ENCODE measurements at places on chromosomes 12 and 14.

- no peak for DNase-seq
Observed at GRCh38 chr14:23573384-23574015, 5.1 kb downstream of the JPH4 start.

DNA sequence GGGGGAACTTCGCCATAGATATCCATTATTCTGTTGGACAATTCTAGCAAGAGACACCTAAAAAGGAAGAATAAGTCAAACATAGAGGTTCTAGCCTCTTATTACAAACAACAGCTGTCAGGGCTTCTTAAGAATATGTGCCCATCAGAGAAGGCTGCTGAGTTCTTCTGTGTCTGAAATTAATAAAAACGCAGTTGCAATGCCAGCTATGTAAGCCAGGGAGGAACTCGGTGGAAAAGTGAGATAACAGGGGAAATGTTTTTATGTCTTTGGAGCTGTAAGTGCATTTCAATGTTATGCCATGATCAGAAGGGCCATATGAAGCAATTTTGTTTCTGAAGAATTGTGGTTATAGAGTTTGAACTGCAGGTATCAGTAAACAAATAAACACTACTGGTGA, 95.0 kb downstream of the SYT1 start:
- no peak for DNase-seq

DNA sequence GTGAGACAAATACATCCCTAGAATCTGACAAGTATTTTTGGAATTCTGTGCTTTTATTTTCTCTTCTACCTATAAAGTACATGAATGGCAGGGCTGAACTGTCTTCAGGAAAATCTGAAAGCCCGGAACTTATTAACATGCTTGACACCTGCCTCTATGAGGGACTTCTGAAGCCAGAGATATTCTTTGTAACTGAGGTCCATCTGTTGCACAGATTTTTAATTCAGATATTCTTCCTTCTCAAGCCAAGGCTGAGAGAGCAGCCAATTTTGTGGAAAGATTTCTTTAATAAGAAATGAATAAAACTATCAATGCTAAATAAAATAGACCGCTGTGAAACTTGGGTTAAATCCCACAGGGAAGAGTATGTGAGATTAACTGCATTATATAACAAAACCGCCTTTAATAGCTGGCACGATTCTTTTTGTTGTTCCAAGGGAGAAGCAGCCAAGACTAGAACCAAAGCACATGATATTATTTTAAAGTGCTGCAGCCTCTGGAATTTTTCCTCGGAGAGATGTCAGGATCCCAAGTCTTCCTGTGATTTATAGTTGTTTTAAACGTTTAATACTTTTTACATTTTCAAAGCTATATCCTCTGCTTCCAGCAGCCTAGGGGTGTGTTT, 148.9 kb downstream of the CRADD start:
- DNase-seq = no peak

- DNase-seq = no peak
Observed at GRCh38 chr12:100721169-100721568, 73.4 kb upstream of the ANO4 start.

DNA sequence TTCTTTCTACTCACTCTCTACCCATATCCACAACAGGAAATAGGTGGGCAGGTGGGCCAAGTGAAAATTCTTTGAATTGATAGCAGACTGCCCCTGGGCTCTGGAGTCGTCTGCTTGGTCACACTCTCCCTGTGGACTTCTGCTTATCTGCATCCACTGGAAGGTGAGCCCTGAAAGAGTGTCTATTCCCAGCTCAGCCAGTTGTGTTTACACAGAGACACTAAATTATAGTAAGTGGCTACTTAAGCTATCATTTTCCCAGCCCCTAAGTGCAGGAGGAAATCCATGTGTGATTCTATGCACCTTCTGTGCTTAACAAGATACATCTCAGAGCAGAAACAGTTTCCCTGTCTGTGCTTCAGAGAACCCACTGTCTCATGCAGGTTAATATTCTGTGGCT, 338.4 kb downstream of the FUT8 start:
- no peak for DNase-seq

- no peak for DNase-seq
Observed at GRCh38 chr14:82362452-82362851, 828.8 kb upstream of the SEL1L start.

- no peak for DNase-seq
Observed at GRCh38 chr14:50366115-50366514, 30.6 kb downstream of the CDKL1 start.

DNA sequence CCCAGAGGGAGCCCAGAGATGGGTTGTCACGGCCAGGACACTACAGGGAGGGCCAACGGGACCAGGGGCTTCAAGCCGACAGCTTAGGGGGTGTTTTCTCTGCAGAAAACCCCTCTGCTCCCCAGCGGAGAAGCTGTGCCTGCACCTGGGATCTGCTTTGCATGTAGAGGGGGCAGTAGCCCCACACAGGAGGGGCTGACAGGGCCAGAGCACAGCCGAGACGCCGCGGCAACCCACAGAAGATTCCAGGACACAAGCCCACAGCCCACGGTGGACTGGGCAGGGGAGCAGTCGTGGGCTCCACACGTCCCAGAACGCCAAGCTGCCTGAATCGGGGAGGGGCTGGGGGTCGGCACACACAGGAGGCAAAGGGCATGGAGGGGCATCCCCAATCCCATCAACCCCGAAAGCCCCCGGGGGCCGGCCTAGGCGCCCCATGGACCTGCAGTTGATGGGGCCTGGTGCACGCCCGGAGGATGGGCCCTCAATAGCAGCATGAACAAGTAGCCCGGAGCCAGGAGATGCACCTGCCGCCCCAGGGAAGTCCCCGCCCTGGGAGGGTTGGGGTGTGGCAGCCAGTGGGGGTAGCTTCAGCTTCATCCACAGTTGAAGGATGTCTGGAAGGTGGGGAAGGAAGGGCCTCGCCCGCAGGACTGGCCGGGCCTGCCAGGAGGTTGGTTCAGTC, 30.5 kb upstream of the TMEM179 start:
- DNase-seq = no peak

DNA sequence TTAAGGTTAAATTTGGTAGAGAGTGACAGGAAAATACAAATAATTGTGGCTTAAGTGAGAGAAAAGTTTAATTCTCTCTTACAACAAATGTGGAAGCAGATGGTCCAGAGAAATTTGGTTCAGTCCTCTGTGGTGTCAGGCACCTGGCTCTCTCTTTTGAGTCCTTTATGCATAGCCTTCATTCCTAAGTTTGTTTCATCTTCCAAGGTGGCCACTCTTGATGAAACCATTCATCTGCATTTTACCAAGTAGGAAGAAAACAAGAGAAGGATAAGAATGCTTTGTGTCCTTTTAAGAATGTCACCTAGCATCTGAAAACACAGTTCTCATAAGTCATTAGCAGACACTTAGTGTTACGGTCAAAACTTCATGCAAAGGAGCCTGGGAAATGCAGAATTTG, 442.5 kb downstream of the CCER1 start:
- DNase-seq = no peak

DNA sequence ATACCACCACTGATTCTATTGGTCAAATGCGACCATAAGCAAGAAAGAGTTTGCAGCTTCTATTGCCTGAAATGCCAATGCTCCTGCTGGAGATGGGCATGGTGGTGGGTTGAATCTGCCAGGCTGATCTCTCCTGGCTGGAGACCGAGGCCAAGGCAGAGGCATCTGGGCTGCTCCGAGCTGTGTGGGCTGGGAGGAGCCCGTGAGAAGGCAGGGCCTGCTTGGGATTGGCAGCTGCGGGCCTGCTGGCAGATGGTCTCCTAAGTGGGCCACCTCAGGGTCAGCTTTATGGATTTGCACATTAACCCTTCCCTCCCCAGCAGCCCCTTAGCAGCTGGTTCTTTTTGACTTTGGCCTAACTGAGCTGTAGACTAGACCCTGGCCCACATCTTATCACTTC, 25.4 kb downstream of the SRRM4 start:
- no peak for DNase-seq

DNA sequence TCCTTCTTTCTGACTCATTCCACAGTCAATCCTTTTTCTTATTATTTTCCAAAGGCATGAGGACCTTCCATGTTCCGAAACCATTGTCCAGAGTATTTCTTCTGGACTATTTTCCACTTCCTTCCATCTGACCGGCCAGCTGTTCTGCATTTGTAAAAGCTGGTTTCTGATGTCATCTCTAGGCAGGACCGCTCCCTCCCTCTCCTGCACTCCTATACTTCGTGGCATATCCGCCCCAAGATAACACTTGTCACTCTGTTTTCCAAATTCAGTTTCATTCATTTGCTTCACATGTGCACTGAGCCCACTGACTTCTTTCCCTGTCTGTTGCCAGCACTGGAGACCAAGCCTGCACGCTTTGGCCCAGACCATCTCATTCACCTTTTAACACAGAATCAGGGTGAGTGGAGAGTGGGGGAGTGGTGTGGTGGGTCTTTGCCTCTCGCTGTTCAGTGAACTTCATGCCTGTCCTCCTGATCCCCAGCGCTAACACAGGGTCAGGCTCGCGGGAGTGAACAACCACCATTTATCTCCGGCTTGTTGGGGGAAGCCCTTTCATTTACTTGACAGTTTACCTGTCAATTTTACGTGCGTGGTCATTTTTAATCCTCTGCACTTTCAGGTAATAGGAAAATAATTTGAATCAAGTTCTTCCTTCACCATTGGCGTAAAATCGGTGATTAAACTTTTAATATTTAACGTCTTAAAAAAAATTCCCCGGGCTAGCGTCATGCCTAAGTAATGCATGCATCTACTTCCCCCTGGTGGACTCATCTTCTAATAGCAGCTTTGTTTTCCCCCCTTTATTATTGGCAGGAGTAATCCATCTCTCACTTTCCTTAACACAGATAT, 52.5 kb downstream of the C12orf75 start:
- peak; percentile 70 for DNase-seq

DNA sequence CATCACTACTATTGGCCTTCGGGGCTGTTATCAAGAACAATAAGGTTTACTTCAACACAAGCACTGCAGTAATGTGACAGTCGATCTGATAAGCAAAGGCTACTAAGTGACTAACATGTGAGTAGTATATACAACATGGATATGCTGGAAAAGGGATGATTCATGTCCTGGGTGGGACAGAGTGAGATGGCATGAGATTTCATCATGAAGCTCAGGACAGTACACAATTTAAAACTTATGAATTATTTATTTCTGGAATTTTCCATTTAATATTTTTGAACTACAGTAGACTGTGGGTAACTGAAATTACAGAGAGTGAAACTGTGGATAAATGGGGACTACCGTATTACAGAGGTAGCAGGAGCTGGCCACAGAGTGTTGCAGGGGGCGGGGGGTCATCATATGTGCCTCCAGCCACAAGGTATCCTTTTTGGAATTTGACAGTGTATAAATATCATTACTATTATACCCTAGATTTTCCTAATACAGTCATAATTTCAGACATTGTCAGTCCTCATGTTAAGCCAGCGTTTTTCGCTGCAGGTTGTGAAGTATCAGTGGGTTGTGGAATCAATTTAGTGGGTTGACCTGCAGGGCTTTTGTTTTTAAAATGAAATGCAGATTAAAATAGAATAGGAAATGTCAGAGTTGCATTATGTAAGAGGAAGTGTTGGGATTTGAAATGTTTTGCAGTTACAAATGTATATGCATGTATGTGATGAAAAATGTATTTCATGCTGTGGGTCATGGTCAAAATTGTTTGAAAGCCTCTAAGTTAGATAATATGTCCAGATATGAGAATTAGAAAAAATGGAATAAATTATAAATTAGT, 148.0 kb upstream of the NUDT4 start:
- DNase-seq = peak; percentile 44

DNA sequence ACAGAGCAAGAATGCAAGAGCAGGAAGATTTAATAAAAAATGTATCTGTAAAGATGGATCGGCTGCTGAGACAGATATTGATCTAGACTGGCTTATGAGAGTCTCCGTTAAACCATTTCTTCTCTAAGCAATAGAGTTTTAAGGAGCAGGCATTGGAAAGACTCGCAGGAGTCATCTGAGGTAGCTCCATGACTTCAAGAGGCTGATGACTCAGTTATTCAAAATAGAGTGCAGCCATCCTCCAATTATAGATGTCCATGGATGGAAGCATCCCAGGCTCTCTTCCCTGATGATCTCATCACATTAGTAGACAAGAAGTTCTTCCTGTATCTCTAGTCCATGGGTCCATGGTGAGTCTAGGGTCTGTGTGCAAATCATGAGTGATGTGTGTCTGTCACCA, 638.3 kb upstream of the TMEM132C start:
- no peak for DNase-seq

DNA sequence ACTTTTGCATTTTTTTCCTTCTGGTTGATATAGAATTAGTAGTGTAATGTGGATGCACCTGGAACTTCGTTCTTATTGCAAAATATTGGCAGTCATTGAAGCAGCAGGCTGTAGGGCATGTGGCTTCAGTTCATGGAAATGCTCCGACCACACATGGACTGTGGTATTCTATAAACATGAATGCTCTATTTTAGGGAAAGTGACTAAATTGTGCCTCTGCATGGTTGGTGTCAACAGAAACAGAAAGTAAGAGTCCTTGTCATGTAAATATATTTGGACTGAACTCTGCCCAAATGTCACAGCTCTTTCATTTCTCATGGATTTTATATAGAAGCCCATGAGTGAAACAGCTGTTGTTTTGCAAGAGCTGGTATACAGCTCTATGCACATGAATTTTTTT, 917.0 kb downstream of the LRFN5 start:
- DNase-seq = no peak

DNA sequence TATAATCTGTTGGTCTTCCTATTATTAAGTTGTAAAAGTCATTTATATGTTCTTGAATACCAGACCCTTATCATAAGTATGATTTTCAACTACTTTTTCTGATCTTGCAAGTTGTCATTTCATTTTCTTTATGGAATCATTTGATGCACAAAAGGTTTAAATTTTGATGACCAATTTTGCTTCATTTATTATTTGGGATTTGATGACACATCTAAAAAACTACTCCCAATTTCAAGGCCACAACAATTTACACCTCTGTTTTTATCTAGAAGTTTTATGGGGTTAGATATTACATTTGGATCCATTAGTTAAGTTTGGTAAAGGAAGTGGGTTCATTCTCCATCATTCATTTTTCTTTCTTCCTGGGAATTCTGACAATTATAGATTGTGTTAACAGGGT, 259.2 kb downstream of the LRFN5 start:
- DNase-seq = no peak

GRCh38 chr12:62466018-62466593, 520 bp upstream of the MON2 start:
- peak; percentile 81 for DNase-seq

GRCh38 chr12:15677228-15677627, 112.0 kb downstream of the EPS8 start:
- DNase-seq = no peak

- no peak for DNase-seq
Observed at GRCh38 chr12:128394137-128394536, 127.2 kb downstream of the TMEM132C start.

DNA sequence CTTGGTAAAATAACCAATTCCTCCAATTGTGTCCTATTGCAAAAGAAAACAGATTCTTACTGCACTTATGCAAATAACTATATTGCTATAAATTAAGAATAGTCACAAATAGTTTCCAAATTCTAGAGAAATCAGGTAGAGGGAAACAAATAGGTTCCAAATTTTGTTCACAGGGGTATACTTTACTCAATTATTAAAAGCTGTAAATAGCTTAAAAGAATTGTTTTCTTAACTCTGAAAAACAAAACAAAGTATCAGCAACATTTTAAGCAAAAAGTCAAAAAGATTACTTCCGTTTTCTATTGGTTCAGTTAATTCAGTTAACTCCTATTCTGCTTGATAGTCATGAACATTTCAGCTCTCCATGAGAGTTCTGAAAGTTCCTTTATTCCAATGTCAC, 85.6 kb upstream of the PPP4R3A start:
- no peak for DNase-seq

All from NB4 (cell line).